ENCODE measurements at places on chromosomes 16 and 17. TPM values are rescaled to one million over a fixed set of nuclear protein-coding genes. Genes with fewer than 3 reads are reported as not detected.

- no peak for DNase-seq
Observed at GRCh38 chr16:48539485-48540221, 70.3 kb downstream of the N4BP1 start.

DNA sequence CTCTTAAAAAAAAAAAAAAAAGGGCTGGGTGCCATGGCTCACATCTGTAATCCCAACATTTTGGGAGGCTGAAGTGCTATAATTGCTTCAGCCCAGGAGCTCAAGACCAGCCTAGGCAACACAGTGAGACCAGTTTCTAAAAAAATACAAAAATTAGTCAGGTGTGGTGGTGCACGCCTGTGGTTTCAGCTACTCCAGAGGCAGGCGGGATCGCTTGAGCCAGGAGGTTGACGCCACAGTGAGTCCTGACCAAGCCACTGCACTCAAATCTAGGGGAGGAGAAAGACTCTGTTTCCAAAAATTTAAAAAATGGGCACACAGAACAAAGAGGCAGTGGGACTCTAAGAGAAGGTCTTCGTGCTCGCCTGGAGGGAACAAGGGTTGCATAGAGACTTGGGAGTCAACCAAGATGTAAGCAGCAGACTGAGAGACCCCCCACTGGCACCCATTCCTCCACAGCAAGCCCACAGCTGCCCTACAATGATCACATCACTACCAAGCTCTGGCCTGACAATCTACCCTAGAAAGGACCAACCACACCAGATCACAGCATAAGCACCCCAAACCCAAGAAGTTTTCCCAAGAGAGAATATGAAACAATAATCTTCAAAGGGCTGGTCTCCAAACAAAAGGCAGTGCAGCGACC is 121.6 kb downstream of the ANKRD11 start:
- peak; percentile 50 for DNase-seq

GRCh38 chr16:15811481-15812400 is 45.1 kb downstream of the MYH11 start:
- peak; percentile 94 for DNase-seq

DNA sequence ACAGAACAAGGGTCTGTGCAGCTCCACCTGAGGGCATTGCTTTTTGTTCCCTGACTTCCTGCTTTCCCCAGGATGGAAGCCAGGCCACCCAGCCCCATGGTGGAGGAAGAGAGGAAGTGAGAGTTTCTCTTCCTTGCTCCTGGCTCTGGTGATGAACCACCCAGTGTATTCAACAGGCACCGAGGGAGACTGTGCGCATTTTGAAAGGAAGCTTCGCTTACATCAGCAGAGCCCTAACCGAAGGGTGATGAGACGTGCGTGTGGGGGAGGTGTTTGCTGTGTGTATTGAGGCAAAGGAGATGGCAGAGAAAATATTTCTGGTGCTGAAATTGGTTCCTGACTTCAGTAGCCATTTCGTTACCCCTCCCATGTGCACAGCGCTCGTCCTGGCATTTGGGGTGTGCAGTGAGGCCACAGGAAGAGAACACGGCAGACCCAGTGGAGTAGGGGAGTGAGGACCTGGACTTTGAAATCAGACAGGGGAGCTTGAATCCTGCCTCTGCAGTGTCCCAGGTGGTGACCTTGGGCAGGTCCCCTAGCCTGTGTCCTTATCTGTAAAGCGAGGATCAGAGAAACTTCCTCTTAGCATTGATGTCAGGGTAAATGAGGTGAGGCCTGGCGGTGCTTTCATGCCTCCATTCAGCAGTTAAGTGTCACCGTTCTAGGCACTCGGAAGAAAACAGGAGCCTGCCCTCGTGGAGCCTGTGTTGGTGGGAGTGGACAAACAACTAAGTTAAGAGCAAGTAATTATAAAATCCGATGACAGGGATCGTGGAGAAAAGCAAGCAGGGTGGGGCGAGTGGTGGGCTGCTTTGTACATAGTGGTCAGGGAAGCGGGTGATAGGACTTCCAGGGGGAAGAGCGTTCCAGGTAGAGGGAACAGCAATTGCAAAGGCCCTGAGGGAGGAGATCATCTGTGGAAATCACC is 7.4 kb downstream of the CMIP start:
- no peak for DNase-seq

TNFRSF12A gene
- 196 TPM for total RNA-seq

DNA sequence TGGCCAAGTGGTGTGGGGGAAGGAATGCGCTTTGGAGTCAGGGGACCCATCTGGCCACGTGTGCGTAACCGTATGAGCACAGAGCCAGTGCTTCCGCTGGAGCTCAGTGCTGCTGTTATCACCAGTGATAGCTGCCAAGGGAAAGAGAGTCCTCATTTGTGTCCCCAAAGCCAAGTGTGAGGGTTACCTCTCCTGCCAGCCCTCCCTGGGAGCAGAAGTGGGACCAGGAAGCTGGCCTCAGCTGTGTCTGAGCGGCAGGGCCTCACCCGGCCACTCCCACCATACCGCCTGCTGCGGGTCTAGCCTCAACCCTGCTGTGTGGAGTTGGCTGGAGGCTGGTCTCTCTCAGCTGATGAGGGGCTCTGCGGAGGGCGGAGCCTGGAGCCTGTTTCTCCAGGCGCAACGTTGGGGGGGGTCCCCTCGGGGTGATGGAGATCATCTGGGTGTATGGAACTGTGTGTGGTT is 44.5 kb downstream of the MEAK7 start:
- DNase-seq = no peak

GRCh38 chr16:75109732-75110243 is 6.8 kb downstream of the LDHD start:
- no peak for DNase-seq

ABCC6 gene
- 6.3 TPM for total RNA-seq

DNA sequence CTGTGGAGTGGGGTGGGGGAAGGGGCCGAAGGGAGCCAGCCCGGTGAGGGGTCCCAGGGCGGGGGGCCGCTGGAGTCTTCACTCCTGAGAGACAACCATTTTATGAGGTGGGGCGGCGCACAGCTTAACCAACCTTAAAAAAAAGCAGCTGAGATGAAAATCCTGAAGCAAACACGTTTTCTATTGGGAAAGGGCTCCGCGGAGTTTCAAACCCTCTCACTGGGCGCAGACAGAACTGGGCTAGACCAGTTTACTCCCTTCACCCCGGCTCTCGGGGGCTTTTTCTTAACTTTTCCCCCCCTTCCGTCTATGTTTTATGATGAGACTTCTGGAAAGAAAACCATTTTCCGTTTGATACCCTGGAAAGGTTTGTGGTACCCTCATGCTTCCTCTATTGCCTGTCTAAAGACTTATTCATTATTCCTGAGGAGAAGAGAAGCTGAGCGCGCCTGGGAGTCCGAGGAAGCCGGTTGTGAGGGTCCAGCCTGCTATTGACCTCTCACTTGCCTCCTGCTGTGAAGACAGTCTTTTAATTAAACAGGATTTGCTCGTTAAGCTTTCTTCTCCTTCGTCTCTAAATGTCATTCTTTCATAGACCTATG is 482 bp upstream of the SSH2 start:
- DNase-seq = peak; percentile 60

DNA sequence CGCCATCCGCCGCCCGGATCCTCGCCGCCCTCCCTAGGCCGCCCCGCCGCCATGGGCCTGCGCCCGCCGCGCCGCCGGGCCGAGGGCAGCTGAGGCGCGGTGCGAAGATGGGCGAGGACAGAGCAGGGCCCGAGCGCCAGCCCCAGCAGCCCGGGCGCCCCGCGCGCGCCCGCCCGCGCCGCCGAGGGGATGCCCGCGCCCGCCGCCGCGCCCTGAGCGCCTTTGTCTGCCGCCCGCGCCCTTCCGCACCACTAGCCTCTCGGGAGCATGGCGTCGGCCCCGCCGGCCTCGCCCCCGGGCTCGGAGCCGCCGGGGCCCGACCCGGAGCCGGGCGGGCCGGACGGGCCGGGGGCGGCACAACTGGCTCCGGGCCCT is 278 bp downstream of the RAB11FIP3 start:
- no peak for DNase-seq

MFAP4 gene
- total RNA-seq = 137 TPM

DNA sequence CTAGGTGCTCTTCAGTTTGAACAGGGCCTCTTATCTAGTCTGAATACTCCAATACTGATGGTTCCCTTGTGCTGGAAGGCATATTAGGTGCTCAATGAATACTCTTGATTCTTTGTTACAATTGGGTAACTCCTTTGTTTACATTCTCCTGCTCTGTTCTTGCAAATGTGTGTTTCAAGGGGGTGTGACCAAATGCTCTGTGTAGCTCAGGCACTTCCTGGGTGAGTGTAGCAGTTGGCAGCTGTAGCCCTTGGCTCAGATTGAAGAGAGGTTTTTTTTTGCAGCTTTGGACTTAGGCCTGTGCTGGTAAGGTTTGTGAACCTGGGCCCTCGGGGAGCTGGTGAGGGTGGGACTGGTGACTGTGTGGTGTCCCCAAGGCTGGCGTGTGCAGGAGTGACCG is 20.2 kb downstream of the TBCD start:
- peak; percentile 60 for DNase-seq
